ENCODE measurements at places on chromosomes 7 and 10.

- no peak for DNase-seq
Observed at GRCh38 chr7:48887500-48887899, 36.8 kb upstream of the CDC14C start.

DNA sequence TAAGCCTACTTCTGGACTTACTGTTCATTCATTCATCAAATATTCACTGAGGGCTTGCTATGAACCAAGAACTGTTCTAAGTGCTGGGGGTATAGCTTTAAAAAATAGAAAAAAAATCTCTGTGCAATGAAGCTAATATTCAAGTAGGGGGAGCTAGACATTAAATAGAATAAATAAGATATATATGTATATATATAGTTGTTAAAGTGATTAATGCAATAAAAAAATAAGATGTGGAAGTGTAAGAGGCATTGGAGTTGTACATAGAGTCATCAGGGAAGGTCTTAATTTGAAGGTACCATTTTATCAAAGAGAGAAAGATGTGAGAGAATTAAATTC, 181.2 kb upstream of the AGR3 start:
- DNase-seq = no peak

- no peak for DNase-seq
Observed at GRCh38 chr10:36425131-36425797, 700.1 kb upstream of the ANKRD30A start.

GRCh38 chr7:104112623-104113022, 95.2 kb downstream of the ORC5 start:
- no peak for DNase-seq

GRCh38 chr7:121372376-121373010, 23.6 kb downstream of the FAM3C start:
- peak; percentile 42 for DNase-seq

- DNase-seq = no peak
Observed at GRCh38 chr10:88819290-88819689, 16.8 kb downstream of the LIPM start.

- DNase-seq = no peak
Observed at GRCh38 chr10:95472304-95473088, 88.7 kb downstream of the SORBS1 start.

GRCh38 chr7:80488406-80488805, 23.5 kb downstream of the GNAT3 start:
- no peak for DNase-seq

GRCh38 chr7:157590526-157590925, 253.7 kb downstream of the DNAJB6 start:
- DNase-seq = no peak

DNA sequence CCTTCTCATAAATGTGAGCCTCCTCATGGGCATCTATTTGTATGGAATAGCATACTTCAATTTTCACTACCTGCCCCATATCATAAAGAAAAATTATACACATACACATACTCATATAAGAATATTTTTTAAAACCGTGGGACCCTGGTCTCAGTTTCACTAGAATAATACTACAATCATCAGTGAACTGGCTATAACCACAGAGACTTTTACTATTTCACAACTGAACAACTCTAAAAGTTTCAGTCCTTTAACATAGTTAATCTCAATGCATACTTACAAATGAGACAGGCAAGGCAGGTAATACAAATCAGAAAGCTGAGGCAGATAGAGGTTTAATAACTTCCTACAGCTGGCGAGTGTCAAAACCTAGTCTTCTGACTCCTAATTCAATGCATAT, 83.1 kb downstream of the LRRN3 start:
- DNase-seq = no peak

GRCh38 chr10:59880971-59881510, 25.3 kb downstream of the CCDC6 start:
- peak; percentile 51 for DNase-seq

- DNase-seq = no peak
Observed at GRCh38 chr7:116731023-116731395, 59.0 kb downstream of the MET start.

- DNase-seq = no peak
Observed at GRCh38 chr7:139817249-139817648, 11.8 kb upstream of the TBXAS1 start.

GRCh38 chr7:36048141-36048901, 104.7 kb upstream of the EEPD1 start:
- DNase-seq = no peak

DNA sequence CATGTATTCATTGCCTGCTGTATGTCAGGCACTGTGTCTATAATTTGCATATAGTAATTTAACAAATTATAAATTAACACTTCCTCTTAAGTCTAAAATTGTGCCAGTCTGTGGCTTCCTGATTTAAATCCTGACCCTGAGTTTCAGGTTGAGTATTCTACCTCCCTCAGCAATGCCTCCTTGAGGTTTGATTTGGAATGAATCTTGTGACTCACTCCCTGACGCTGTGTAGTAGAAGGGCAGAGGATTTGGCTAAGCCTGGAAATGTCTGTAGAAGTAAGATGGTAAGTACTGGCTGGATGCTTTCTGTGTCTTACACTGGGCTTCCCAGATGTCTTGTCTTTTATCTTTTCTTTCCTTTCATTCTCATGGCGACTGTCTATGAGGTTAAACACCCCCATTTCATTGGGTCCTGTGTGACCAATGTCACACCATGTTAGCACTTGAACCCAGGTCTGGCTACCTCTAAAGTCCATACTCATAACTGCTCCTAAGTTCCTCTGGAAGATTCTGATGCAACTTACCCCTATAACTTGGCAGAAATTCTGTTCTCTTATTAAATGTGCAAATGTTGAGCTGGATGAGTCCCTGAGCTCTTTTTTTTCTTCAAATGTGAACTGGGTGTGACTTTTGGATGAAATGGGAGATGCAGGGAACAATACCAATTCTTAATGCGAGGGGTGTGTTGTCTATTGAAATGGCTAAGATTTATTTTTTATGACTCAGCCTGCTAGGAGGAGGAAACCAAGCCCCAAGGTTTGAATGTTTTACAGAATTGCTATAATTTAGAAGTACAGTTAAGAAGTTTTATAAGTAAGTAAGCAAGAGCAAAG, 48.5 kb downstream of the PLCE1 start:
- no peak for DNase-seq

- no peak for DNase-seq
Observed at GRCh38 chr7:25753837-25754236, 398.2 kb upstream of the NFE2L3 start.

- DNase-seq = no peak
Observed at GRCh38 chr10:88979153-88979562, 11.4 kb upstream of the FAS start.

- DNase-seq = no peak
Observed at GRCh38 chr7:16589881-16590280, 55.7 kb downstream of the ANKMY2 start.

DNA sequence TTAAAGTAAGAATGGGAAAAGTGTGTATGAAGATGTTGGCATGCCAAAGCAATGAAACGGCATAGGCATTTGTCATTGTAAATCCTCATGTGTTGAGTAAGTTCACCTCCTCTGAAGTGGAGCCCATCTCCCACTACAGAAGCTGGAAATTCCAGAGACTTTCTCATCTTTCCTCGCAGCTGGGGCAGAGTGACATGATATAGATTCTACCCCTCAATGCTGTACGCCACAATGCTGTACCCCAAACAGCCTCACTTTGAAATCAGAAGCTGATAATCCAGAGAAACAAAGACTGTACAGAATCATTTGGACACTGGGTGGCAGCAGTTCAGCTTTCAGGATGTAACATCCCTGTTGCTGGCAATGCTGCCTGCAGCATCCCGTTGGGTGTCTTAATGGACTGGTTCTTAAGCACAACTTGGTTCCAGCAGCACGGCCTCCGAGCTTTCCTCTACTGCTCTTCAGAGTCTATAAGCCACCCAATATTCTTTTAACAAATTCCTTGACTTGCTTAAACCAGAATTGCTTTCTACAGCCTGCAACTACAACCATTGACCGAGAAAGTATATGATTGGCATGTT, 18.8 kb downstream of the ZC3HAV1L start:
- DNase-seq = peak; percentile 80

DNA sequence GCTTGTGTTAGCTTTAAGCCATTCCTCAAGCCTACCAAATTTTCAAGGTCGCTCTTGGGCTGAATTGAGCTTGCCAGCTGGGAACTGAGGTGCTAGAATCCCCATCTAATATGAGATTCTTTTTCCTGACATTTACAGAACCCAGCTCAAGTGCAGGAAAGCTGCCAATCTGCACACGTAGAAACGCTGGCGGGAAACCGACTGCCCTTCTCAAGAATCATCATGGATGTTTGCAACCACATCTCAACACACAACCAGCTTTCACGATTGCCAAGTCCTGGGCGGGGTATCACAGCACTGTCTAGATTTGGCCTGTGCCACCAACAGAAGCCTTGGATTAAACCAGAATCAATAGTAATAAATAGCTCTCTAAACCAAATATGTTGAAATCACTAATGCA, 203.7 kb downstream of the DIP2C start:
- no peak for DNase-seq

GRCh38 chr10:129812398-129812797, 151.7 kb downstream of the EBF3 start:
- DNase-seq = no peak

- DNase-seq = no peak
Observed at GRCh38 chr10:98684019-98684899, 237.5 kb upstream of the HPS1 start.

DNA sequence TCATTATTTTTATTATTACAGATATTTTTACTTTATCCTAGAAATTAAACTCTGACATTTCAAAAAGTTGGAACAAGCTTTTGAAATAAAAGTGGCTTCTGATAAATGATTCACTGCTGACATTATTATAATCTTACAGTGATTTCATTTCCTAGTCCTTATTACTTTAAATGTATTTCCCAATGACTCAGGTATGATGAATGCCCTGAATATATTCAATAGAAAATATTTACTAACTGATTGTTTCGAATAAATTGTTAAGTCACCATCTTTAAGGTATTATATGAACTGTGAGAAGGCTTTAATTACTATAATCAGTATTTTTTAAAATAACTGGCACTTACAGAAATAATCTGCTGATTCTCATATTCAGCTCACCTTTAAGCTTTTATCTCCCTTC, 21.6 kb downstream of the DKK1 start:
- DNase-seq = no peak

DNA sequence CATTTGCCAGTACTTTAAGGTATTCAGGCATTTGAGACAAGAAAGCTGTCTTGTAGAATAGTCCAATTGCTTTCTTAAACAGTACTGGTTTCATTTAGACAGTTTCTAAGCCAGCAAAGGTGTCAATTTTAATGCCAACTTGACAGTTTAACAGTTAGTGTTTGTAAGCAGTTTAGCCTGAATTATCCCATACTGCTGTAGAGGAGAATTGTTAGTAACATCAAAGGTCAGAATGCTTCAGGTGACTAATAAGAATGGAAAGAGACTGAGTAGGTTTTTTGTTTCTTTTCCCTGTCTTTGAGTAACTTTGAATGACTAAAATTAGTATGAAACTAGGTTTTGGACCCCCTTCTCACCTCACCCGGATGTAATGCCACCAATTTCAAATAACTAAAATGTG, 29.5 kb upstream of the VDAC2 start:
- no peak for DNase-seq

DNA sequence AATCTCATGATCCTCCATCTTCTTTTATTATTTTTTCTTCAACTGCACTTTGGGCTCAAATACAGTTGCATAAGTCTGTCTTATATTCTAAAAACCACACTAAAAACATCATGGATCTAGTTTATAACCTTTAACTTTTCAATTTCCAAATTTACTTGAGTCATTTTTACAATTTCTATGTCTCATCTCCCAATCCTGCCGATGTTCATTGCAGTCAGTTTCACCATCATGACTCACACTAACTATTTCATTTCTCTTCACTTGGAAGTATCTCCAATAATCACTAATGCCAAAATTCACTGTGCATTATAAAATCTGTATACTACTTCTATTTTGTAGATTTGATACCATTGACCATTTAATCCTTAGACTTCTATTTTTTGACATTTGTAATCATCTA, 806.9 kb upstream of the SORCS1 start:
- no peak for DNase-seq

DNA sequence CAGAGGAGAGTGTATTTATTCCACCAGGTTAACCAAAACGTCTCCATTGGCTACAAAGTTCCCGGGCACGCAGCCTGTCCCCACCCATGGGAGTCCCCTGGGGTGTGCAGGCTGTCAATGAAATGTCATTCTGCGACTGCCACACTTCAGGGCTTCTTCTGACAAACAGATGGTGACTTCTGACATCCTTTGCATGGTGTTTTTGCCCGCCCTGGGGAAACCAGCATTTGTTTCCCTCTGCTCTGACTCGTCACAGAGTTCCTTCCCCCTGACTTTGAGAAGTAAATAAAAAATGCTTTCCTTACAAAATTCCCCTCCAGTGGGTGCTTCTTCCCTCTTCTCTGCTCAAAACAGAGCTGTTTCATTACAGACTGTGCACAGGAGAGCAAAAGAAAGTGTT, 38.2 kb downstream of the TNS3 start:
- DNase-seq = no peak

GRCh38 chr7:75729851-75730274, 8.9 kb downstream of the HIP1 start:
- DNase-seq = no peak

All from GM13977 (cell line).